ENCODE measurements at places on chromosomes 7 and 10. TPM values are rescaled to one million over a fixed set of nuclear protein-coding genes. Genes with fewer than 3 reads are reported as not detected.

The METTL27 gene
- 10.8 TPM for total RNA-seq

The OPN1SW gene
- total RNA-seq: not detected

The SYT15 gene
- 3.3 TPM for total RNA-seq

The SMO gene
- 13.6 TPM for total RNA-seq

The TMEM270 gene
- total RNA-seq: 0.22 TPM

The TUBAL3 gene
- total RNA-seq: 0.34 TPM

The PRRT4 gene
- total RNA-seq: not detected

The GTF2IRD1 gene
- 25.4 TPM for total RNA-seq

The GNG11 gene
- total RNA-seq: 37.4 TPM

The GPR15LG gene
- not detected for total RNA-seq

The UCN3 gene
- not detected for total RNA-seq

The RAB11FIP2 gene
- 8.5 TPM for total RNA-seq

The UNCX gene
- total RNA-seq: not detected

The TMEM225B gene
- total RNA-seq: 1.2 TPM

The WAC gene
- 70.3 TPM for total RNA-seq

The PRSS1 gene
- not detected for total RNA-seq

The CDNF gene
- total RNA-seq: 1.1 TPM

The EBLN1 gene
- total RNA-seq: not detected

The HTR7 gene
- 0.13 TPM for total RNA-seq

The DUSP5 gene
- 132 TPM for total RNA-seq

The SEMA4G gene
- 9.0 TPM for total RNA-seq

The EGR2 gene
- 0.33 TPM for total RNA-seq

The CLDN12 gene
- 32.4 TPM for total RNA-seq

The LLCFC1 gene
- total RNA-seq: not detected

The SPAM1 gene
- not detected for total RNA-seq

Measured in A549 treated with Mapracorat at 1 μM for 4 hours (cell line).